ENCODE measurements at places on chromosomes 16 and 17.
A peak's percentile ranks its signal among the peaks of the same experiment; 100 is the strongest.

DNA sequence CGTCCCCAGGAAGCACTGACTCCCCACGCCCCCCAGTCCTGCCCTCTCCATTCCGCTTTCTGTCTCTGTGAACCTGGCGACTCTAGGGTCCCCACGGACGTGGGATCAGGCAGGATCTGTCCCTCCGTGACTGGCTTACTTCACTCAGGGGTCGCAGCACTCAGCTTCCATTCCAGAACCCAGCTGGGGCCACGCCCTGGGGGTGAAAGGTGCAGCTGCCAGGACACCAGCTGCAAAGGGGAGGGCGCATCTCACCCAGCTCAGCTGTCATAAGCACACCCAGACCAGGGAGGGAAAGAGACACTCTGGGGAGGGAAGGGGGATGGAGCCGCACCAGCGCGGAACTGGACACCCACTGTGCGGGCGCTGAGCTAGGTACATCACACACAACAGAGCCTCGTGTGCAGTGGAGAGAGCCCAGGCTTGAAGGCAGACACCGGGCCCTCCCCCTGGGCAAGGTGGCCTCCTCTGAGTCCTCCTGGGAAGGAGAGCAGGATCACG, 18.5 kb upstream of the HEXD start:
- DNase-seq = no peak

GRCh38 chr17:45353043-45353442, 36.2 kb upstream of the MAP3K14 start:
- peak; percentile 28 for DNase-seq

DNA sequence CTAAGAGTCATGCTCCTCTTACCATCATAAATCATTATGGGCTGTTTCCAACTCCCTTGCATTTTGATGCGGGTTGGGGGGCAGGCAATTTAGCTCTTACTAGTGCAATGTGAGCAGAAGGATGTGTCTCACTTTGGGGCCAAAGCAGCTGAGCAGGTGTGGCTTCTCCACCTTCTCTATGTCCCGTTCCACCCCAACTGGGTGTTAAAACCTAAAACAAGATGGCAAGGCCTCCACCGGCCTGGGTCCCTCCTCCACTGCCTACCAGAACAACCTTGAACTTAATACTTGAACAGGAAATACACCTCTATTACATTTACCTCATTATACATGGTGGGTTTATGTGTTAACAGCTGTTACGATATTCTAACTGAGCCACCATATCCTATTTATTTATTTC, 52.8 kb downstream of the TOX3 start:
- no peak for DNase-seq

DNA sequence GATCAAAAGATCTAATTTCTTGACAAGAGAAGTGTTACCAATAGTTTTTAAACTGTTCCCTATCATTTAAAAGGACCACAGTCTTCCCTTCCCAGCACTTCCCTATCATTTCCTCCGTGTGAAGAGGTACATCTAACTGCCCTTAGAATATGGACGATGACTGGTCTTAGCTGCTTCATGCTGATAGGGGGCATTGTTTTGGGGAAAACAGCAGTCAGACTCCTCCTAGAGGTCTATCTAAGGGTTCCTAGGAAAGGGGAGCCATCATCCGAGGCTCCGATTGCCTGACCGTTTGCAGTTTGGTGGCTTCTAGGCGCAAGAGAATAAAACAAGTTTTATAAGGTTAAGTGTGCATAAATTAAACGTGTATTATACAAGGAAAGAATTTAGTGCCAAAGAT, 7.1 kb downstream of the FZD2 start:
- no peak for DNase-seq

GRCh38 chr17:57537524-57538410, 207.3 kb downstream of the CCDC182 start:
- DNase-seq = no peak

DNA sequence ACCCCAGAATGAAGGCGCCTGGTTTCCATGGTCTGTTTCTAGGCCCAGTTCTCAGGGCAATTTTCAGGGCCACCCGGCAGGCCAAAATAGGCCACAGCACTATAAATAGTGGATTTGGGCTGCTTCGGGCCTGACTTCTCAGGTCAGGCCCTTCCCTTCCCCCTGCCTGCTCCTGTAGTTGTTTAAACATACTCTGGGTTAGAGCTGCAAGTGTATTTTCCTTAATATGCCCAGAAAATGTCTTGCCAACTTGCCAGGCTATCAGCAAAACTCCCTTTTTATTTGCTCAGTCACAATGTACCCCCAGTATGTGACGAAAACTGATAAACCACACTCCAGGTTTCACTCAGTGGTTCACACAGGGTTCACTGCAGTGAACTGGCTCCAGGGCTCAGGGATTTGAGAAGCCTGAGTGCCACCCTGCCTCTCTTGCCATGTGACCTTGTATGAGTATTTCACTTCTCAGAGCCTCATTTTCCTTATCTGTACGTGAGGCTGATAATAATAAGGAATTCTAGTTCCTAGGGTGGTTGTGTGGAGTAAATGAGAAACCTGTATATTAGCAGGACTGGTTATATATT, 76.5 kb downstream of the GPRC5B start:
- DNase-seq = no peak

GRCh38 chr17:11458279-11458678, 140.0 kb upstream of the DNAH9 start:
- DNase-seq = no peak

- DNase-seq = no peak
These were observed 29.2 kb downstream of the ABCC3 start for GRCh38 chr17:50663812-50664374.

DNA sequence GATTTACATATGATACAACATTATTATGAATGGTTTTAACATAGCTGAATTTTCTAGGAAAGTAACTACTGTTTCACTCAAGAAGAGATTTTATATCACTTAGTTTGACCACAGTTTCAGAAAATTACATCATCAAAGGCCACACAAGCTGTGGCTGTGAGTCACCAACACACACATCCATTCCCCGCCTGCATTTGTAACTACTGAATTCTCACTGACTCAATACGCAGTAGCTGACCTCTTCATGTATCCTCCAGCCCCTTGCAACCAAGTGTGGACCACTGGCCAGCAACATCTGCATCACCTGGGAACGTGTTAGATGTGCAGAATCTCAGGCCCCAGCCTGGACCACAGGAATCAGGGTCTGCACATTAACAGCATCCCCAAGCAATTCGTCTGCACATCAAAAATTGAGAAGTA, 197.6 kb downstream of the XYLT1 start:
- DNase-seq = peak; percentile 29

GRCh38 chr17:57292091-57292490, 35.8 kb downstream of the MSI2 start:
- DNase-seq = no peak

DNA sequence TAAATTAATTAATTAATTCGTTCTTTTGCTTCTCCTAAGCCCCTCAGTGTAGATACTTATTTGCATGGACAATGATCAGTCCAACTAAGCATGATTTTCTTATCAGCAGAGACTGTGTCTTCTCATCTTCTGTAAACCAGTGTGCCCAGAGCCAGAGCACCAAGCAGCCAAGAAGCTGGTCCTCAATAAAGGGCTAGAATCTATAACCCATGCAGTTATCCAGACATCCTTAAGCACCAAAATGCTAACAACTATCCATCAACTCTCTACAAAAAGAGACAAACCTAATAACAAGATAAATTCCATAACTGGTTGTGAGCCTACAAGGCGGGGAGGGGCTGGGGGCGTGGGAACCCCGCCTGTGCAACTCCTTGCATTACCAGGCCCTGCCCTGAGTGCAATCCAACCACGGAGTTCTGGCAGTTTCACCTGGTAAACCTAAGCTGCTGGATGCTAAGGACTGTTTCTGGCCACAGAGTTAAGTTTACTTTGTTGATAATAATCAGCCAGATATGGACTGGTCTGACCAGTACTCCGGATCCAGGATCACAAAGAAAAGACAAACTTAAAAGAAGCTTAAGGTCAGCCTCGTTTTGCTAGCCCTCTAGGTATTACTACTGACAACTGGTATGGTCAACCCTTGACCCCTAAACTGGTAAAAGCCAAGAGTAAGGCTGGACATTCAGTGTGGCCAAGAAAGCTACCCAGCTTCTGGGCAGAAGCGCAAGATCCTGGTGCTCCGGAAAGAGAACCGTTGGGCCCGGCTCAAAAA, 51.5 kb downstream of the ZFHX3 start:
- no peak for DNase-seq

DNA sequence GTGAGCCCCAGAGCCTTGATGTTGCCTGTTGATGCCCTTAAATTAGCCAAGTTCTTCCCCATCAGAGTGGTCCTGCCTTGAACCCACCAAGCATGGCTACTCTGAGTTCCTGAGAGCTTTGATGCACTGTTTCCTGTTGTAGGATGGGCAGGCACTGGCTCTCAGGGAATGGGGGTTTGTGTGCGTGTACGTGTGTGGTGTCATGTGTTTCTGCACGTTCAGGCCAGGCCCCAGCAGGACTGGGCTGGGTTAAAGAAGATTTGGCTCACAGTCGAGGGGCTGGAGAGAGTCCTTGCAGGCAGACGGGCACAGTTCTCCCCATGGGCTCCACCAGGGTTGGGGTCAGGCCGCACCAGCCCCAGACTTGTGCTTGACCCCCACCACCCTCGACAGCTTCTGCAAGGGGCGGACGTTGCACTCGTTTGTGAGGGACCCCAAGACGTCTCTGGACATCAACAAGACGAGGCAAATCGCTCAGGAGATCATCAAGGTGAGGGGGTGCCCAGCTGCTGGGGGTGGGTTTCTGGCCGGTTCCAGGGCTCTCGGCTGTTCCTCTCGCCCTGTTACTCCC, 23.4 kb upstream of the LGALS9 start:
- no peak for DNase-seq

DNA sequence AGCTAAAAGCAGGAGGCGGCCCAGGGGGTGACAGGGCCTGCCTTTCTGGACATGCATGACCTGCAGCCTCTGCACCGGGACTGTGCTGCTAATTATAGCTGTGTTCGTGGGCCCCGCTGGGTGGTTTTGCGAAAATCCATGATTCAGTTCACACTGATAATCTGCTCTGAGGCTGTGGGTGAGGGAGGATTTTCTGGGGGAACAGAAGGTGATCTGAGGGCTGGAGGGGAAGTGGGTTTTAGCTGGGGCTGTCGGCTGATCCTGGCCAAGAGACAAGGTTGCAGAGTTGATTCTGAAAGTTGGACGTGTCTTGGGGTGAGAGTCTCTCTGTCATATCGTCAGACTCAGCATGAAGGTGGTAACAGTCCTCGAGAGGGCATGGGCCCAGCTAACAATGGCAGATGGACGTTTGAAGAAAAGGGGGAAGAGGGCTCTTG, 187.5 kb upstream of the ZNF469 start:
- DNase-seq = no peak

- DNase-seq = no peak
These were observed 91.8 kb downstream of the SDK2 start for GRCh38 chr17:73552300-73553048.

All from stimulated activated naive CD4-positive, alpha-beta T cell treated with Interleukin-2 at 50 U/mL for 16 hours (primary cell).